ENCODE measurements at places on chromosomes 5 and 9.

DNA sequence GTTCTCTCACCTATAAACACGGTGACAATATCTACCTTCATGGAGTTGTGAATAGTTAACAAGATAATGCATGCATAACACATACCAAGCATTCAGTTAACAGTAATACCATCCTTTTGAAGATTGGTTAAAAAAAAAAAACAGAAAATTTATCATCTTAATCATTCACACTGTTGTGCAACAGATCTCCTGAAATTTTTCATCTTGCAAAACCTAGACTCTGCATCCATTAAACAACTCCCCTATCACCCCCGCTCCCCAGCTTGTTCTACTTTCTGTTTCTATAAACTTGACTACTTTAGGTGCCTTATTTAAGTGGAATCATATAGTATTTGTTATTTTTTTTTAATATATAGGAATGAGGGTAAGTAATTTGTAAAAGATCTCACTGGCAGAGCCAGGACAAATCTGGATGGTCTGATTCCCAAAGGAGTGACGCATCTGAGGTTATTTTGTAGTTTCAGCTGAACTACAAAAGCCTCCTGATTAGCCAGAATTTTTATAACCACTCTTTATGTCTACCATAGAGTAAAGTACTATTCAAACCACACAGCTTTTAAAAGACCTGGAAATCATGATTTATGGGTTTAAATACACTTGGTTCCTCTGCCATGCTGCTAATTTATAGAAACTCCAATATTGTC lies 93.0 kb downstream of the FANCC start:
- DNase-seq, result no peak

DNA sequence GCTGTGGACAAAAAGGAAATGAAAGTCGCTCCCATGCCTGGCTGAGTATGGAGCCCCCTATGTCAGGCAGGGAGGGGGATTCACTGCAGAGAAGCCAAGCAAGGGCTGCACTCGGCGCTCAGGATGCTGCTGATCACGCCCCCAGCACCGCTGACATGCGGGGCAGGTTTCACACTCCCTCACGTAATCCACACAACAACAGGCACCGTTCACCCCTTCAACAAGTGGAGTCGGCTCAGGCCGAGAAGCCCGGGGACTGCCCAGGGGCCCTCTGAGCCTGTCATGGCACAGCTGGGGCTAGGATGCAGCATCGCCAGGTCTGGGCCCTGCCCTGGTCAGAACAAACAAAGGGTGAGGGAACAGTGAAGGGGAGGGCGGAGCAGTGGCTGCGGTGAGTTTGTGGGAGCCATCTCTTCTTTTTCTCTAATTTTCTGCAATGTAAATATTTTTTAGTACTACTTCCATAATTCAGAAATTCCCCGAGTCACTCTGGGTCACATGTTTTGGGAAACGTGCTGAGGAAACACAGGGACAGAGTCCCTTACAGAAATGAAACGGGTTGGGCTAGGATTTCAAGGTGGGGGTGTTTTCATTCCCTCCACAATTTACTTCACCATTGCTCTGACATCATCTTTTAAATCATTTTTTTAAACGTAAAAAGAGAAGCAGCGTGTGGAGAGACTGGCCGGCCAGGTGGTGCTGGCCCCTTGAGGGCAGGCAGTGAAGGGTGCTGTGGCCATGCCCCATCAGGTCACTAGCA lies 49.8 kb downstream of the PRRT1B start:
- no peak for DNase-seq

DNA sequence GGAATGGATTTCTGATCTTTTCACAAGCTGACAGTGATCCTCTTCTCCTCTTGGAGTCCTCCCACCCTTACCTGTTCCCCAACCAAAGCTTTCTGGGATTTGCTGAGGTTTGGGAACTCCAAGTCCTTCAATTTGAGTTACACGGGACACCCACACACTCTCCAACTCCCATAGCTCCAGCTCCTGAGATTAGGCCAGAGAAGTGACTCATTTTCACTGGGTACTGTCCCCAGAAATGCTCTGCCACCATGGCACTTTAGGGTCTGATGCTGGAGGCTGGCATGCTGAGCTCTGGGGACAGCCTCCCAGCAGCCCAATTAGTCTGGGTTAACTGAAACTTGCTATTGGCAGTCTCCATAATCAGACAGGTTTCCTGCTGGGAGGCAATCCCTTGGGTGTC lies 14.0 kb upstream of the HRCT1 start:
- no peak for DNase-seq

- DNase-seq, result no peak
These were observed 43.6 kb upstream of the NKX2-5 start for GRCh38 chr5:173278641-173279040.

DNA sequence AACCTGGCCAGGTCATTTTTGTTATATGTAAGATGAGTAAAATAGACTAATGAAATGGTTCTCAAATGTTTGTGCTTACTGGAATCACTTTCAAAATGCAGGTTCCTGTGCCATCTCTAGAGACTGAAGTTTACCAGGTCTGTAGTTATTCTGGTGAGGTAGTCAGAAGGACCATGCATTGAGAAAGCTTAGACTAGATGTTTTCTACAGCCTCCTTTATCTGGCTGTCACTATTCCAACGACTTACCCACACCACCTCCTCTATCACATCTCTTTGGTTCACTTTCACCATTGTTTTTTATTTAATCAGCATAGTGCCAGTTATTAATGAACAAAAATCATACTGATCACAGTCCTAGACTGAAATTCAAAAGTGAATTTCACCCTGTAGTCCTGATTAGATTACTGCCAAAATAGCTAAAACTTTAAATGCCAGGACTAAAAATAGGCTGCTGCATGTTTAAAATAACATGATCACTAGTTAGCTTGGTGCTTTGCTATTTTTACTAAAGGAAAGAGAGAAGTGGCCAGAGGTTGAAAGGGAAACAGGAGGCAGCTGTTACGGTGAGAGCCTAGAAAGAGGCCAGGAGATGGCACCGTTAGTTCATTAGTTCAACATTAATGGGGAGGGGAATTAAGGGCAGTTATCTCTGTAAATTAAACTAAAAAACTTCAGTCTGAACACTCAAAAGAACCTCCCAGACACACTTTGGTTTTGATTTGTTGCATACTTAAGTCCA lies 13.9 kb upstream of the FNIP1 start:
- DNase-seq, result no peak

GRCh38 chr9:76690973-76691370 lies 73.3 kb upstream of the PCA3 start:
- no peak for DNase-seq

GRCh38 chr9:21976334-21976875 lies 17.8 kb downstream of the CDKN2A start:
- no peak for DNase-seq

All from stimulated activated CD4-positive, alpha-beta T cell treated with anti-CD3 and anti-CD28 coated beads, Interleukin-15, amount 100 ng/mL, for 48 hours (primary cell).